ENCODE measurements at places on chromosomes 11 and 22. TPM values are rescaled to one million over a fixed set of nuclear protein-coding genes. Genes with fewer than 3 reads are reported as not detected.

SCGB1C1 gene
- not detected for polyA plus RNA-seq

GRCh38 chr22:24416611-24417010, 10.8 kb upstream of the ADORA2A start:
- no peak for DNase-seq
- H3K36me3 ChIP-seq = peaks cover 61% of the 10 kb centered on the region
- H3K4me3 ChIP-seq = no peak overlapping the region
- H3K27ac ChIP-seq = no peak overlapping the region
- peaks cover 3% of the 10 kb centered on the region for H3K4me1 ChIP-seq

DNAJC24 gene
- 16.3 TPM for polyA plus RNA-seq

DNA sequence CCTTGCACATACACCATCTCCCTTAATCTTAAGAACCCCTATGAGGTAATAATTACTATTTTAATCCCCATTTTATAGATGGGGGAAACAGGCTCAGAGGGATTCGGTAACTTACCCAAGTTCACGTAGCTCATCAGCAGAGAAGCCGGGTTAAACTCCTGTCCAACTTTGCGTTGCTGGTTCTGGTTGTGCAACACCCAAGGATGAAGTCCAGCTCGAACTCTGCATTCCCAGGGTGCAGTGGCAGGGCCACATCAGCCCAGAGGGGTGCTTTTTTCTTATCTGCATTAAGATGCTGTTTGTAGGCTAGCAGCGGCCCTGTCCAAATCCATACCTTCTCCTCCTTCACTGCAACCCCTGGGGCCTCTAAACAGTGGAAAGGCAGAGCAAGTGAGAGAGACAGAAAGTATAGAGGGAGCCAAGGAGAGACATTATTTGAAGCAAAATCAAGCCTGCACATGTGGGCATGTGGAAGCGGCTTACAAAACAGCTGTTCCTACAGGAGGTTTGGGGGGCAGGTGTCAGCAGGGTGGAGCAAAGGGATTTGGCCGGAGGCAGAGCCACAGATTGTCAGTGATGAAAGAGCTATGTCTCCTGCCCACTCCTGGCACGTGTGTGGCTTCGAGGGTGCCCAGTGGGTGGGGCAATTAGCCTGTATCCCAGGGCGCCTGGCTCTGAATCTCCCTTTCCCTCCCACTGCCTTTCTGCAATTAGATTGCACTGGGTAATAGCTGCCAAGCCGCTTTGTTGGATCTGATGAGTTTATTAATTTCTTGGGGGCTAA, 129.5 kb upstream of the TBCEL start:
- DNase-seq = peak; percentile 44
- no peaks in the 10 kb centered on the region for H3K27me3 ChIP-seq
- H3K4me3 ChIP-seq = no peak overlapping the region
- no peaks in the 10 kb centered on the region for H3K36me3 ChIP-seq

CHADL gene
- 2.4 TPM for polyA plus RNA-seq

GRCh38 chr22:36360011-36360410, 27.8 kb downstream of the MYH9 start:
- no peaks in the 10 kb centered on the region for H3K27me3 ChIP-seq
- no peak for DNase-seq
- H3K27ac ChIP-seq = peak overlapping the region; percentile 42

- no peaks in the 10 kb centered on the region for H3K4me1 ChIP-seq
- H3K27ac ChIP-seq = no peak overlapping the region
- H3K27me3 ChIP-seq = no peaks in the 10 kb centered on the region
- no peak overlapping the region for H3K4me3 ChIP-seq
- no peak for DNase-seq
These were observed 146.5 kb downstream of the GRIK4 start for GRCh38 chr11:120658071-120658423.

DNA sequence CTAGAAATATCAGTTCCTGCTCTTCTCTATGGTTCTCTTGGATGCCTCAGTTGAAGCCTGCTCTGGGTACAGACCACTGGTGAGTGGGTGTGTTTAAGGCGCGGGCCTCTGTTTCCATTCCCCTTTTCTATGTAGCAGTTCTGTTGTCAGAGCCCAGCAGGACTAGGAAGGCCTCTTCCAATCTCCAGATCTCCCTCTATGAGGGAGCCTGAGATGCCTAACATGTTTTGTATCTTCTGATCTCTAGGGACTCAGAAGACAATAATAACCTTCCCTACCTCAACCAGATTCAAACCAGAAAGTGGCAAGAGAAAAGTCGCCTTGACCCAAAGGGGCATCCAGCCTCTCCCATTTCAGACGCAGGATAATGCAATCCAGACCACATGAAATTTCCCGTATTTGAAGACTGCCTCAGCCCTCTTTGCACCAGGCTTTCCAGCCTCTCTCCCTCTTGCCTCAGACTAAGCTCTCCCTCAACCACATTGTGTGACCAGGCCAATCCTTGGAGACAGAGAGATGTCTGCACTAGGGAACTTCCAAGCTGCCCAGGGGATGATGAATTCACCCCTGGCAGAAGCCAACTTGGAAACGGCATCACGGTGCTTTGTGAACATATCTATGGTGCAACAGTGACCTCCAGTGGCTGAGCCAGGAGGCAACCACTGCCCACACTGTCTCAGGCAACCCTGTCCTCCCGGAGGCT, 150.1 kb upstream of the UBASH3B start:
- H3K4me1 ChIP-seq = no peaks in the 10 kb centered on the region
- DNase-seq = peak; percentile 53
- H3K36me3 ChIP-seq = no peaks in the 10 kb centered on the region
- H3K27ac ChIP-seq = no peak overlapping the region
- H3K4me3 ChIP-seq = no peak overlapping the region

MRGPRE gene
- polyA plus RNA-seq = not detected

CYB561A3 gene
- 31.1 TPM for polyA plus RNA-seq

CUL5 gene
- 25.8 TPM for polyA plus RNA-seq

DNA sequence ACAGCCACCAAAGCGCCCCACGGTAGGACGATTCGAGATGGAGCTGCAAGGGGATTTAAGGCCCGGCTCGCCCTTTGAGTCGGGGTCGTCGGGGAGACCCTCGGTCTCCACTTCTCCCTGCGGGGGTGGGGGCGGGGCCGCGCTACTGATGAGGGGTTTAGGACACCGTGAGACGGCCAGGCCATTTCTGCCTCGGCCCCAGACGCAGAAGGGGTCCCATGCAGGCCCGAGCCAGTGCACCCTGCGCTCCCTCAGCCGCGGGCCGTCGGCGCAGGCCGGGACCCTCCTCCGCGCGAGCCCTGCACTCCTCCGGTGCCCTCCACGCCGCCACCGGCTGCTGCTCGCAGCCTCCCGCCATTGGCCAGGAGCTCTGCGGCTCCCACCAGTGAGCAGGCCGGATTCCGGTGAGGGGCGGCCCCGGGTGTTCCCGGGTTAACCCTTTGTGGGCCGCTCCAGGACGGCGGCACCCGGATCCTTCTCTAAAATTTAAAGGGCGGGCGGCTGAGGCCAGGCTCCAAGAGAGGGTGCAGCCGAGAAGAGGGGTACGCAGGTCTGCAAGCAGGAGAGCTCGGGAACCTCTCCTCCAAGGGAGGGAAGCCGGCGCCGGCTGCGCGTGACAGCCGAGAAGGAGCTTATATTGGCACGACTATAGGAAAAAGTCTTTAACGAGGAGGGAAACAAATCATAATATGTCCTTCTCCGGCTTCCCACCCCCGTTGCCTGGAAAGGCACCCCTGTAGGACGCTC, 18.0 kb downstream of the CREB3L1 start:
- peak overlapping the region; percentile 38 for H3K27ac ChIP-seq
- no peak for DNase-seq
- no peaks in the 10 kb centered on the region for H3K27me3 ChIP-seq
- H3K36me3 ChIP-seq = peaks cover 22% of the 10 kb centered on the region
- peak overlapping the region; percentile 51 for H3K4me3 ChIP-seq
- peaks cover 42% of the 10 kb centered on the region for H3K4me1 ChIP-seq

- no peaks in the 10 kb centered on the region for H3K27me3 ChIP-seq
- no peaks in the 10 kb centered on the region for H3K36me3 ChIP-seq
- H3K4me3 ChIP-seq = no peak overlapping the region
- peak overlapping the region; percentile 59 for H3K27ac ChIP-seq
- no peak for DNase-seq
These were observed 9.0 kb upstream of the KCNQ1OT1 start for GRCh38 chr11:2708757-2709281.

OR52H1 gene
- polyA plus RNA-seq = not detected

DNA sequence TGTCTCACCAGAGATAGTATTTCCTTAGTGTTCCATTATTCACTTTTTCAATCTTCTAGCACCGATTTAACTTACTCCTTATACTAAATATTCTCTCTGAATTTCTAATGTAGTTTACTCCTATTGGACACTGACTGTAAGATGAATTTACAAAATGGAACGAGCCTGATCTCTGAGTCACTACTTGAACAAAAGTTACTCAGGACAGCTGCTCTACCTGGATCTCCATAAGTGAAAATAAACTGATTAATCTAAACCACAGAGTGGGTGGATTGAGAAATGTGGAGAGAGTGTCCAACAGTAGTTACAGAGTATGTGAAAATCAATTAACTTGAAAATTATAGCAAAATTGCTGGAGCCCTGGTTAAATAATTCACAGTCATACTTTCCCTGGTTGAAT, 141.7 kb upstream of the CHORDC1 start:
- H3K4me1 ChIP-seq = no peaks in the 10 kb centered on the region
- no peaks in the 10 kb centered on the region for H3K36me3 ChIP-seq
- H3K27ac ChIP-seq = no peak overlapping the region
- H3K27me3 ChIP-seq = no peaks in the 10 kb centered on the region
- no peak for DNase-seq

- no peak overlapping the region for H3K4me3 ChIP-seq
- H3K36me3 ChIP-seq = peaks cover 23% of the 10 kb centered on the region
- H3K27me3 ChIP-seq = no peaks in the 10 kb centered on the region
- peaks cover 49% of the 10 kb centered on the region for H3K4me1 ChIP-seq
These were observed 17.9 kb downstream of the STX3 start for GRCh38 chr11:59773083-59773440.

CDC42EP1 gene
- 50.3 TPM for polyA plus RNA-seq

SLC22A8 gene
- polyA plus RNA-seq = 0.07 TPM

MMP7 gene
- polyA plus RNA-seq = not detected

- no peaks in the 10 kb centered on the region for H3K36me3 ChIP-seq
- H3K4me3 ChIP-seq = no peak overlapping the region
- no peak for DNase-seq
- H3K27me3 ChIP-seq = no peaks in the 10 kb centered on the region
- H3K4me1 ChIP-seq = no peaks in the 10 kb centered on the region
- H3K27ac ChIP-seq = no peak overlapping the region
These were observed 28.0 kb upstream of the LMO1 start for GRCh38 chr11:8291421-8292350.

GRCh38 chr11:117859061-117859460, 17.4 kb downstream of the FXYD6 start:
- no peaks in the 10 kb centered on the region for H3K36me3 ChIP-seq
- DNase-seq = no peak
- H3K27ac ChIP-seq = no peak overlapping the region
- no peaks in the 10 kb centered on the region for H3K27me3 ChIP-seq
- H3K4me3 ChIP-seq = no peak overlapping the region
- peaks cover 10% of the 10 kb centered on the region for H3K4me1 ChIP-seq

- no peaks in the 10 kb centered on the region for H3K36me3 ChIP-seq
- peaks cover 24% of the 10 kb centered on the region for H3K4me1 ChIP-seq
- DNase-seq = no peak
- no peak overlapping the region for H3K4me3 ChIP-seq
- H3K27ac ChIP-seq = no peak overlapping the region
- H3K27me3 ChIP-seq = no peaks in the 10 kb centered on the region
These were observed 11.4 kb downstream of the EHF start for GRCh38 chr11:34632105-34632791.

DNA sequence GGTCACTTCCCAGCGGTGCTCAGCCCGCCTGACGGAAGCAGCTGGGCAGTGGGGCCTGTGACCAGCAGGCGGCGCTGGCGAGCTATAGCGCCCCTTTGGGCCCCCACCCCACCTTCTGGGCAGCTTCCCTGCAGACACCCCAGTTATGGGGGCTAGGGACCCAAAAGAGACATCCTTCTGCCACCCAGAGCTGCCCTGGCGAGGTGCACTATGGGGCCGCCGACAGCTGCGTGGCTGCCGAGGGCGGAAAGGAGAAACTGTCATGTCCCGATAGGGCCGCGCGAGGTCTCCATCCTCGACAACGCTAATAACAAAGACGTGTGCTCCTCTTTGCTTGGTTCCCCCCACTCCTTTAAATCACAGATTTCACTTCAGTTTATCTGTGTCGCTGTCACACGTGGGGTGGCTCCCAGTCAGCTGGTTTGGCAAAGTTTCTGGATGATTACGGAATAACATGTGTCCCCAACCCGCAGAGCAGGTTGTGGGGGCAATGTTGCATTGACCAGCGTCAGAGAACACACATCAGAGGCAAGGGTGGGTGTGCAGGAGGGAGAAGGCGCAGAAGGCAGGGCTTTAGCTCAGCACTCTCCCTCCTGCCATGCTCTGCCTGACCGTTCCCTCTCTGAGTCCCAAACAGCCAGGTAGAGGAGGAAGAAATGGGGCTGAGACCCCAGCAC, 673 bp upstream of the MYO7A start:
- peaks cover 30% of the 10 kb centered on the region for H3K4me1 ChIP-seq
- H3K27ac ChIP-seq = peak overlapping the region; percentile 81
- no peaks in the 10 kb centered on the region for H3K27me3 ChIP-seq
- H3K36me3 ChIP-seq = peaks cover 25% of the 10 kb centered on the region
- peak; percentile 55 for DNase-seq
- peak overlapping the region; percentile 61 for H3K4me3 ChIP-seq

DNA sequence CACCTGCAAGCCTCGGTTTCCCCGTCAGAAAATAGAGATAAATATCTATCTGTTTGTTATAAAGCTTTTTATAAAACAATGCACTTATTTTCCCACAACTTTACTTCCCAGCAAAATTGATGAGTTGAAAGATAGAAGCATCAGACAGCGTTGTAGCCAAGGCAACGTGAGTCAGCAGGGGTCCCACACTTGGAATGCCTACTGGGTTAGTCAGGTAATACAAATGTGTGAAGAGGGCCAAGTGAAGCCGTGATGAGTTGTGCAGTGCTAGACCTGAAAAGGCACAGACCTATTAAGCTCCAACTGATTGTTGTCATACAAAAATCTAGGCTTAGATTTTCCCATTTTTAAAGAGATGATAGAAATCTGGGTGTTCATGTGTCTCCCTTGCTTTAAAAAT, 118.7 kb downstream of the PGR start:
- H3K27me3 ChIP-seq = no peaks in the 10 kb centered on the region
- no peaks in the 10 kb centered on the region for H3K4me1 ChIP-seq
- no peak overlapping the region for H3K27ac ChIP-seq
- no peak overlapping the region for H3K4me3 ChIP-seq
- H3K36me3 ChIP-seq = no peaks in the 10 kb centered on the region

PGA5 gene
- 0.40 TPM for polyA plus RNA-seq

TRPM5 gene
- polyA plus RNA-seq = 0.87 TPM

- H3K27me3 ChIP-seq = no peaks in the 10 kb centered on the region
- peaks cover 49% of the 10 kb centered on the region for H3K36me3 ChIP-seq
- no peak for DNase-seq
- no peak overlapping the region for H3K27ac ChIP-seq
These were observed 26.2 kb downstream of the FAM83F start for GRCh38 chr22:40020956-40021355.

TEX54 gene
- 0.76 TPM for polyA plus RNA-seq

Measured in large intestine (tissue), 12 donors.